ENCODE measurements at places on chromosomes 3 and 15. TPM values are rescaled to one million over a fixed set of nuclear protein-coding genes. Genes with fewer than 3 reads are reported as not detected.

- no peaks in the 10 kb centered on the region for H3K27me3 ChIP-seq
- H3K4me1 ChIP-seq: peaks cover 55% of the 10 kb centered on the region
- DNase-seq: no peak
These were observed 20.9 kb upstream of the RBP1 start for GRCh38 chr3:139560411-139560810.

DNA sequence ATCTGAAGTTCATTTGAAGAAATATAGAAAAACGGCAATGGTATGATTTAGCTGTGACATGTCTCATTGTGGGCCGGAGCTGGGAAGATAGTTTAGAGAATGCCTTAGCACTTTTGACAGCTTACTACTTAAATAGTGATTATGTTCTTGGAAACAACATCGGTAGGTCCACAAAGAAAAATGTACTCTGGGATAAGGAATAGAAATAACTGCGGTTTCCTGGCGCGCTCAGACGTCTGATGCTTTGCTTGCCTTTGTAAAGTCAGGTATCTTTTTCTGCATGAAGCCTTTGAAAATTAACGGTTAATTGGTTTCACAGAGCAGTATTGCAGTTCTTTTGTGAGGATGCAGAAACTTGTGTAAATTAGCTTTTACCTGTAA is 1.4 kb downstream of the USP3 start:
- H3K4me3 ChIP-seq: peak overlapping the region; percentile 80
- no peaks in the 10 kb centered on the region for H3K27me3 ChIP-seq
- DNase-seq: no peak

- H3K36me3 ChIP-seq: no peaks in the 10 kb centered on the region
- no peaks in the 10 kb centered on the region for H3K27me3 ChIP-seq
- no peak for DNase-seq
- no peaks in the 10 kb centered on the region for H3K4me1 ChIP-seq
These were observed 533.5 kb downstream of the IGSF11 start for GRCh38 chr3:118501152-118501551.

DNA sequence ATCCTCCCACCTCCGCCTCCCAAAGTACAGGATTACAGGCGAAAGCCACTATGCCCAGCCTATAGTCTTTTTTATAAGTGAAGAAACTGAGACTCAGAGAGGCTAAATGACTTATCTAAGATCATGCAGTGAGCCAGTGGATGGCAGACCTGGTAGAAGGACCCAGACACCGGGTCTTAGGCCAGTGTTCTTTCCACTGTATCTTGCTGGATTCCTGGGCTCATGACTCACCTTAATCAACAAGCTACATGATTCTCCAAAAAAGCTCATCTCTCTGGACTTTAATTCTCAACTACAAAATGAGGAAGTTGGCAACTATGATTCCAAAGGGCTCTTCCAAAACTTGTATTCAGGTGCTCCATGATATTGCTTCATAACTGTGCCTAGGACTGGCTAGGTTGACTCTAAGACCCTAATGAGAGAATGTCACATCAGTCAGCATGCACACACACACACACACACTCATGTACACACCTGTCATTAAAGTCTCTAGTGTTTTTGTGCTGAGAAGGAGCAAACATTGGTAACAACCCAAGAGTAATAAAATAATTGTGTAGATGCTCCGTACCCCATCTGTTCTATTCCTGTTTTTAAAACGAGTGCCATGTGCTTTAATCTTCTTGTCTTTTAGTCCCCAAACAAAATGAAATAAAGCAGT is 89.7 kb upstream of the SLC4A7 start:
- H3K36me3 ChIP-seq: no peaks in the 10 kb centered on the region
- no peaks in the 10 kb centered on the region for H3K27me3 ChIP-seq

- no peaks in the 10 kb centered on the region for H3K36me3 ChIP-seq
- no peak overlapping the region for H3K27ac ChIP-seq
- H3K27me3 ChIP-seq: peaks cover 32% of the 10 kb centered on the region
- no peak overlapping the region for H3K4me3 ChIP-seq
- DNase-seq: no peak
These were observed 10.6 kb upstream of the POLG start for GRCh38 chr15:89345248-89345647.

GRCh38 chr3:146307456-146307725 is 56.5 kb upstream of the PLSCR4 start:
- no peak overlapping the region for H3K4me3 ChIP-seq
- no peak for DNase-seq
- H3K36me3 ChIP-seq: peaks cover 1% of the 10 kb centered on the region
- no peaks in the 10 kb centered on the region for H3K27me3 ChIP-seq

Gene NANOGP8
- total RNA-seq: 0.36 TPM

DNA sequence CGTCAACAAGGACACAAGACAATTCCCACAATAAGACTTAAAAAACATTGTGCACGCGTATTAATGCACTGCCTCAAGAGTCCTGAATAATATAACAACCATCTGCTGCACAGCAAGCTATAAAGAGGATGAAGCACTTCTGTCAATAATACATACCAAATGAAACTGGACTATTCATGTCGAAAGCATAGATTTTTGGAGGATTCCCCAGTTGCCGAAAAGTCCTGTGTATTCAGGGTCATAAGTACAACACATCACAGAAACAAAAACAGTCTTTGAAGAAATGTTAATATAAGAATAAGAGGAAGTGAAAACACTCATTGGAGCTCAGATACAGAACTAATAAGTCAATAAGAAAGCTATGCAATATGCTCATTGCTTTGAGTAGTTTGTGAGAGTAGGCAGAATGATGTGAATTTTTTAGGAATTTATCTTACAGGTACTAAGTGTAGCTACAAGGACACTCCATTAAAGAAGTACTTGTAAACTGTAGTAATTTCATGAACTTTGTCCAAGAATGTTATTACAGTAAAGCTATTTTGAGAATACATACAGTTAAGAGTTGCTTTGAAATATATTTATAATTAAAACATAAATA is 31.6 kb downstream of the CBLB start:
- H3K27me3 ChIP-seq: no peaks in the 10 kb centered on the region
- no peak for DNase-seq
- H3K4me3 ChIP-seq: no peak overlapping the region
- H3K4me1 ChIP-seq: peaks cover 35% of the 10 kb centered on the region
- H3K36me3 ChIP-seq: peaks cover 27% of the 10 kb centered on the region
